Left renal pelvis (tissue), 4 donors: ENCODE measurements at places on chromosomes 5 and 9.

DNA sequence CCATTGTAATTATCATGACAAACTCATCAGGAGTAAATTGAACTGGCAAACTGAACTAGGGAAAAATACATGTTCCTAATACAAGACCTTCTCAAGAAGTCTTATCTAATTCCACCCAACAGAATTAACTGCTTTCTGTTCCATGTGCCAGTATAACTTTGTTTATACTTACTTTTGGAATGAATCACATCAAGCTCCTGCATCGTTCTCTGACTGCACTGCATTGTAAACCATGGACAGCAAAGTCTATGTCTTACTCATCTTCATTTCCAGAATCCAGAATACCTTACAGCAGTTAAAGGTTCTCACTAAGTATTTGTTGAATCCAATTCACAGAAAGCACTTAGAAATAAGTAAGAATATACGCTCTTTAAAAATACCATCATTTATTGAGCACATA lies 102.8 kb downstream of the PLK2 start:
- no peak for DNase-seq

DNA sequence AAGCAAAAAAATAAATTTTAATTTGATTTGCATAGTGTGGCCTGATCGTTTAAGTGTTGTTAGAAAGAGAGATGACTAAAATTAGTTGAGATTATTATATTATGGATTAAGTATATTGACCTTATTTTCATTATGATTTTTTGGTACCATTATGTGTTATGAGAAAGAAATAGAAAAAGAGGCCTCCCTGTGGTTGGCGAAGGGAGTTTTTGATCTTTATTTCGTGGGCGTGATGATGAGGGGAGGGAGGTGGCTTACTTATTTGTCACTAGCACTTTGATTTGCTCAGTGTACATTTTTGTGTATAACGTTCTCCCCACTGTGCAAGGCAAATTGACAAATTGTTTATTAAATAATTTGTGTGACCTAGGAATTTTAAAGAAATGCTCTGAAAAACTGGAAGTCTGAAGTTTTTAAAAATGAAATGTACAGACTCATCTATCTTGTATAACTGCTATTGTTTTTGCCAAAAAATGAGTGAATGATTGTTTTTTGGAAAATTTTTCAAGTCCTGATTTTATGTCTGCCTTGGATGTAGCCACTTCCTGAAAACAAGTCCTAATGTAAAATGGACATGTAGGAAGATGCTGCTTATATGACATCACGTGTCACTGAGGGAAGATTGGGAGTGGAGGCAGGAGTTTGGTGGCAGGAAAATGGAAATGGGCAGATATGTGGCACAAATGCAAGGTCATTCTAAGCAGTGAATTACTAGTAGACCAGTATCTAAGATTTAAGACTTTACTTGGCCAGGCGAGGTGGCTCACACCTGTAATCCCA lies 3.0 kb downstream of the DAPK1 start:
- DNase-seq, result no peak

DNA sequence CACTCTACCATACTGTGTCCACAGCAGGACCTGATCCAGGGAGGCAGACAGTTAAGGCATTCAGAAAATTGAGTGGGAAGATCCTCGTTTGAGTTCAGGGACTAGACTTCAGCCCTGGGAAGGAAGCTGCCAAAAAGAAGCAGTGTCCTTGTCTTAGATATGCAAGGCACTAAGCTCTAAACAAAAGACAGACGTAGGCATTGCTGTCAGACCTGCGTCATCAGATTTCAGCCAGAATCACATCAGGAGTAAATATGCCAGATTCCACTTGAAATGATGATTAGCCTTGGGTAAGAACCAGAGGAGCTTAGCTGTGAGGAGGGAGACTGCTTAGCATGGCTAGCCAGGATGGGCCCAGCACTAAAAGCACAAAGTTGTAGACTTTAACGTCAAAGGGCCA lies 56.7 kb downstream of the MAMDC2 start:
- no peak for DNase-seq

DNA sequence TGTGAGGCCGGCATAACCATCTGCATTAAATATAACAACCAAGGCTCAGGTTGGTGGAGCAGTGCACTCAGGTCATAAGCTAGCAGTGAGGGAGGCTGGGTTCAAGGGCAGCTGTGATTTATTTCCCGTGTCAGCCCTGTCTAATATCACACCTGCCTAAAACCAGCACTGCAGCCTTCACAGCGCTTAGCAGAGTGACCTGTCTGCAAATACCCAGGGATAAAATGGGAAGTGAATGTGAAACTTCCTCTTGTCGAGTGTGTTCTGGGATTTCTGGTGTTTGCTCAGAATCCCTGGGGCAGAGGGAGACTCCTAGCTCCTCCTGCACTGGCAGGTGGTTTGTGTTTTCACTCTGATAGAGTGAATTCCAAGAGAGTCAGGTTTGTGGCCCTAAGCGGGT lies 57.5 kb downstream of the ZNF510 start:
- DNase-seq, result no peak

DNA sequence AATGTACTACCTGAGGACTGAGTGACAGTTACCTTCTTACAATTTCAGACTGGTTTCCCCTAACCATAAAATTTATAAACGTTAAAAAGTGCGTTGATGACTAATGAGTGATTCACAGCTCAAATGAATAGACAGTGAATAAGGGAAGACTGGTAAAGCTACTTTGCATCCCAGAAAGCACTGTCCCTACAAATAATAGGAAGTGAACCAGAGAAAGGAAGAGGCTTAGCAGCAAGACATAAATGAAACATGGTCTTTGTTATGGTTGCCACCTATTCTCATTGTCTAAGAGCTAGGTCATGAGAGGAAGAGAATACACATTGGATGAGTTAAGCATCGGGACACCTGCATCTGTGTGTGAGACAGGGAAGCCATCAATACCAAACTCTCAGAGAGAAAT lies 849.2 kb downstream of the TAF11L14 start:
- DNase-seq, result no peak

DNA sequence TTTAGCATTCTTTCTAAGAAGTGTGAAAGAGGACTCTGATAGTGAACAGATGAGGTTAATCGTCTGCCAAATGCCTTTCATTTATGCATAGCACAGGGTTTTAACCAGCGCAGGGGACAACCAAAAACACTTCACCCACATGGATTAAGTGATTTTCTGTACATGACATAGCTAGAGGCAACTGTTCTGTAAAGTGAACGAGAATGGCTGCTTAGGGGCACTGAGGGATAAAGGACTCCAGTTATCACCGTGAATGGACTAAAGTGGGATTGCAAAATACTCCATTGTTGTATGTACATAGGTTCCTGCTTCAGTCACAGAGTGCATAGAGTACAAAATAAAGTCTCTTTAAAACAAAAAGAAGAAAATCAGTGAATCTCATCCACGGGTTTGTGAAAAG lies 456.8 kb downstream of the DMAC1 start:
- DNase-seq, result no peak

DNA sequence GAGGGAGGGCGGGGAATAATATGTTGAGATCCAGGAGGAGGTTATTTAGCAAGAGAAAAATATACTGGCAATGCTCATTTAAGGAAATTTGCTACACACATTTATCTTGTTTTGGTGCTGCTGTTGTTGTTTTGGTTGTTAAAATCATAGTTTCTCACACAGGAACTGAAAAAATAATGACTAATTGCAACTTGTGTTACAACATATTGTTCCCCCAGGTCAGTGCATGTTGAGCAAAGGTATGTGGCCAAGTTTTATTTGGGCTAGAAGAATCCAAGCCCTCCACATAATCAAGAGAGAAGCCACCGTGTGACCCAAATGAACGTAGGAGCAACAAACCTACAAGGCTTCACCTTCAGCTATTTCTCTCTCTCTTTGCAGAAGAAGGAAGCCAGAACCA lies 220.3 kb upstream of the DAPK1 start:
- no peak for DNase-seq

DNA sequence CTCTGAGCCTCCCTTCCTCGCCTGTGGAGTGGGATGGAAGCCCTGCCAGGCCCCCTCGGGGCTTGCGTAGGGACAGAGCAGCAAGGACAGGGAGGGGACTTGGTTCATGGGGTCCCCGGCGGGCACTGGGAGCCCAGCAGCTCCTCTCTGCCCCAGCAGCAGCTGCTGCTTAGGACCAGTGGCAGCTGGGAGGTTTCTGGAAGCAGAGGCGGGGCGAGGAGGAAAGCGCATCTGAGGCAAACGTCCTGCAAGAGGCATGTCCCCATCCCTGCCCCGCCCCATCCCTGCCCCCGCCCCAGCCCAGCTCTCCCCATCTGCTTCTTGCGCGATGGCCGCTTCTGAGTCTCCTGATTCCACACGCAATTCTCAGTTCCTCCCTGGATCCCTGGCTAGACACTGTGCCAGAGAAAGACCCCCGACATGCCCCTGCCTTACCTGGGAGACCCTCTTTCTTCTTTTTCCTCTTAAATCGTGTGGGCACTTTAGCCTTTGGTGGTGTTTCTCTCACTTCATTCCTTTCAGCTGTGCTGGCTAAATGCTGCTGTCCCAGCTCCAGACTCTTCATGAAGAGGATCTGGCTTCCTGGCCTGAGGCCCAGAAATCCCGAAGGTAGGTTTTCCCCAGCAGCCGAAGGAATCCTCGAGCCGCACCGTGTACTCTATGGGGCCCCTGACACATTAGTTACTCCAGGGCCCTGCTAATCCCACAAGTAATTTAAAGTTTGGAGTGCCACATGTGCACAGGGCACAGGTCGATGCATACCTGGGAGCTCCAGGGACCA lies 4.4 kb upstream of the OR2S2 start:
- DNase-seq, result no peak

DNA sequence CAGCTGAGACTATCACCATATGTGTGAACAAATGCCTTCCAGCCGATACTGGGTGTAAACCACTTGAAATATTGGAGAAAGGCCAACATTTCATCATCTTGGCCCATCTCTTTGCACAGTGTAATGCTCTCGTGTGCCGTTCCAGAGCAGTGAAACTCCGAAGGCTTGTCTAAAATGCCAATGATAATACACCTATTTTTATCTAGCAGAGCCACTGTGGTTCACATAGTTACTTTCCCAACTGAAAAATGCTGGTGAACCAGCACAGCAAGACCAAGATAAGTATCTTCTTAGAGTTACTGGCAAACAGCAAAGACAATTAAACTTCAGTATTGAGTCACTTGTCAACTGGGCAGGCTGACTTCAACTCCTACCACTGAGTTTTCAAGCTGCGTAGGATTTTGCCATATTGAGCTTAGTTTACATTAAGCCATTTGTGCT lies 379.9 kb upstream of the ACTBL2 start:
- no peak for DNase-seq
